ENCODE measurements at places on chromosomes 7 and 10.

GRCh38 chr10:61882621-61883370 is 18.7 kb upstream of the ARID5B start:
- no peak for DNase-seq

GRCh38 chr10:132179551-132180392 is 7.0 kb upstream of the DPYSL4 start:
- DNase-seq, result no peak

DNA sequence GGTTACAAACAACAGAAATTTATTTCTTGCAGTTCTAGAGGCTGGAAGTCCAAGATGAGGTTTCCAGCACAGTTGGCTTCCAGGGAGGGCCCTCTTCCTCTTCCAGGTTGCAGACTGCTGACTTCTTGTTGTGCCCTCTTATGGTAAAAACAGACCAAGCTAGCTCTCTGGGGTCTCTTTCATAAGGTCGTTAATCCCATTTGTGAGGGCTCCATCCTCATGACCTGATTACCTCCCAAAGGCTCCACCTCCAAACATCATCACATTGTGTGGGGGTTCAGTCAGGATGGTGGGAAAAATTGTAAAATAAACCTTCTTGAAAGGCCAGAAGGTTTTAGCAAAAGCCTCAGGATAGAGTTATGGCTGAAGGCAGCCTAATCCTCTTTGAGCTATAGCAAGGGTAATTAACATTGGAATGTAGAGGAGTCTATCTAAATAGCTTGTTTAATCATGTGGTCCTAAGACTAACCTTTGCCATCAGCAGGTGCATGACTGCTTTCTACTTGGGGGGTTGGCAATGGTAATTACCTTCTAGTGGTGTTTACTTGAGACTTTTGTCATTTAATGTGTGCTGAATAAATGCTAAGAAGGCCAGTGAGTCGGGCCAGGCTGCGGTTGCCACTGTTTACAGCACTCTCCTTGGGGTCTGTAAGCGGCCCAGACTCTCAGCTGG is 80.8 kb downstream of the PPP1R17 start:
- DNase-seq, result no peak

GRCh38 chr7:19090526-19090925 is 26.9 kb downstream of the TWIST1 start:
- no peak for DNase-seq

DNA sequence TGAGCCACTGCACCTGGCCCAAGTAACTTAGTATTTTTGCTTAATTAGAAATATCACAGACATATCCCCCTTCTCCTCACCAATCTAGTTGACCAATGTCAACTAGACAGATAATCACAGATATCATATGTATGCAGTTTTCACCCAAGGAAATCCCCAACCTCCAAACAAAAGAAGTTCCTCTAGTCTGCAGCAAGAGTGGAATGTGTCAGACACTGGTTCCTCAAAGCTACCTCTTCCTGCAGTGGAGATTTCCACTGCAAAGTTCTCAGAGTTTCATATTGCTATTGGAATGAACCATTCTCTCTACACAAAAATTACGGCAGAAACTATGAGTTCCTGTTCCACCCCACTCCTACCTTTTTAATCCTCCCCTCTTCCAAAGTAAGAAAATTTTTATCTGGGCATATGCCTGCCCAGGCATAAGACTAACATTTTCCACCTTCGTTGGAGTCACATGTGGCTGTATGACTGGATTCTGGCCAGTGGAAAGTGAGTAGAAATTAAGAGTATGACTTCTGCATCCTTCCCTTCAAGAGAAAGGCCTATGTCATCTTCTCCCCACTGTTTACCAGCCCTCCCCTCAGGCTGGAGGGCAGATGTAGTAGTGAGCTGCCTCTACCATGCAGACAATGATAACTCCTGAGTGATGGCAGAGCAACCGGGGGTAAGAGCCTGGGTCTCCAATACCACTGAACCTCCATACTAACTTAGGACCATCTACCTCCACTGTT is 103.0 kb downstream of the MYOF start:
- DNase-seq, result no peak

GRCh38 chr10:86200867-86201266 is 165.7 kb downstream of the GRID1 start:
- no peak for DNase-seq

DNA sequence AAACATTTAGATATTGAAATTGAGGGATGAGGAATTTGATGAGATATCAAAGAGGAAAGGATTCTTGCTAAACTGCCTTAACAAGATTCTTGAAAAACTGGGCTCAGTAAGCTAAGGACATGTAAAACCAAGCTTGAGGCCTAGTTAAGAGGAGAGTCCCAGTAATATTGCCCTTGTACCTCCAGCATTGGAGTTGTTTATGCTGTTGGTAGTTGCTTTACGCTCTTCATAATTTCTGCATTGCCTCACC is 156.1 kb upstream of the TRIM24 start:
- no peak for DNase-seq

DNA sequence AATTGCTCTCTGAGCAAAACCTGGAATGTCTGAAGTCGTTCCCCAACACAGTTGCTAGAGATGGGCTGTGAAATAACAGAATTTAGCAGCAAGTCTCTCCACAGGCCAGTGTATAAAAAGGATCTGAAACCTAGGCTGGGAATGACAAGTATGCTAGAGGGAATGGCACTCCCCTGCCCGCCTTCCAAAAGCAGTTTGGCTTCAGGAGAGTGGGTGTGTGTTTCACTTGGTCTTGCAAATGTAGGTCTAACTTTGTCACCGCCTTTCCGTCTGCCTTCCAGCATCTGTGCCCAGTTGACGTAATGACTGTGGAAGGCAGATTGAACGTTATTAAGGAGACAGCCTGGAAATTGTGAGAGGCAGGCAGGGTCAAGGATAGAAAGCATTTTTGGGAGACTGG is 18.0 kb upstream of the MTURN start:
- DNase-seq, result no peak

- DNase-seq, result no peak
These were observed 298.1 kb downstream of the TCERG1L start for GRCh38 chr10:131013281-131013912.

DNA sequence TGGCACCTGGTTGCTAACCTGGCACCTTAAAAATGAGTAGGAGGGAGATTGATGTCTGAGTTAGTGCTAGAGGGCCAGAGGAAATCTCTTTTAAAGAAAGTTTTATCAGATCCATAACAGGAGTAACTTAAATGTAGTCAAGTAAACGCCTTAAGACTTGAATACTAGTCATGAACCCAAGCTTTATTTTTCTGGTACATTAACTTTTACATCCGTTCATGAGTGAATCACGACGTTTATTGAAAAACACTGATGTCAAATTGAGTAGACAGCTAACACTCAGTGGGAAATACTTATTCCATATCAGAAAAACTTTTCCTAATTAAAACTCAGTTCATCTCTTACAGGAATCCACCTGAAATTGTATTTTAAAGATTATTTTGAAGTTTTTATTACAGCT is 6.9 kb upstream of the LAMB1 start:
- DNase-seq, result no peak

- peak; percentile 30 for DNase-seq
These were observed 9.1 kb upstream of the TMEM236 start for GRCh38 chr10:17742918-17743317.

- no peak for DNase-seq
These were observed 260.0 kb upstream of the NRP1 start for GRCh38 chr10:33594475-33594874.

GRCh38 chr7:14999331-14999730 is 96.8 kb upstream of the DGKB start:
- DNase-seq, result no peak

DNA sequence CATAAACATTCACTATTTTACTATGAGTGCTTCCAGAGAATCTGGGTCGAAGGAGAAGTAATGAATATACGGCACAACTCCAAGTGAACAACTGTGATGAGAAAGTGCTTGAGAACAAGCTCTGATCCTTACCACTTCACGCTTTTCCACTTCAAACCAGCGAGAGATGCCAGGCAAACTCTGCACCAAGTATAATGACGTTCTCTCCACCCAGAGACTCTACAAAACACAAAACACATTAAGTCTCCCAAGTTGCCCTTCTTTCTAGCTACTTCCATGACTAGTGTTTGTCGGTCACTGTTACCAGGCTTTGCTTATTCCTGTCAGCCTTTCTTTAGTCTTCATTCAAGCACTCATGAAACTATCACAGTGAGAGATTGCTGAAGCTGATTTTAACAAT is 193.1 kb upstream of the IMMP2L start:
- DNase-seq, result no peak

- DNase-seq, result no peak
These were observed 18.8 kb upstream of the HTR5A start for GRCh38 chr7:155051355-155051754.

DNA sequence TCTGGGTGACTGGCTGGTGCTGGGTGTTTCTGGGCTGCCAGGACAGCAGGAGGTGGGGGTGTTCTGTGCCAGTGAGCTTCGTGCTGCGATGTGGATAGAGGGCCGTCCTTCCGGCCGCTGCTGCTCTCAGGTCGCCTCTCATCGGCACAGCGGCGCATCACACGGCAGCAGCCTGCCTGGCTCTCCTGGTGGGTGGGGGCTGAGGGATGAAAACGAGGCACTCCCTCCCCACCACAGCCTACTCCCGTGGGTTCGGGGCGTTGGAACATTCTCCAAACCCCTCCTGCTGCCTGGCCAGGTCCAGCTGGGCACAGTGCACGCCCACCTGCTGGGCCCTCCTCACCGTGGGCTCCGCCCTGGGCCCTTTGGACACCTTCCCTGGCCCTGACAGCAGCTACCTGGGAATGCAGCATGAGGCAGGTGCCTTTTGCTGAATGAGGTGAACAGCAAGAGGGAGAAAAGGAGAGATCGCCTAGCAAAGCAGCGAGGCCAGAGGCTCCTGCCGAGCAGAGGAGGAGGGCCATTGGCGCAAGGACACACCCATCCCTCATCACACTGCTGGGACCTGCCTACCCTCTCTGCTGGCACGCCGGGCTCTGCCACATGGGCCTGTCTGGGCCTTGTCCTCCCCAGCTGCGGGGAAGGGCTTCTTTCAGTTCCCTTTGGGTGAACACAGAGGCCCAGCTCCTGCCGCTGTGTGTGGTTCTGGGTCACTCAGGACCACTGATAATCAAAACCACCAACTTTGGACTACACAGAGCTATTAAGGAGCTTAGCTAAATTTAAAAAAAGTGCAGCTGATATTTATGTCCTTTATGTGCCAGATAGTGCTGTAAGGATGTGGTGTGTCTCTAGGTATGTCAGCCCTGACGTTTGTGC is 33.4 kb downstream of the INPP5A start:
- DNase-seq, result no peak

GRCh38 chr7:1898628-1899185 is 228.6 kb downstream of the ELFN1 start:
- no peak for DNase-seq

DNA sequence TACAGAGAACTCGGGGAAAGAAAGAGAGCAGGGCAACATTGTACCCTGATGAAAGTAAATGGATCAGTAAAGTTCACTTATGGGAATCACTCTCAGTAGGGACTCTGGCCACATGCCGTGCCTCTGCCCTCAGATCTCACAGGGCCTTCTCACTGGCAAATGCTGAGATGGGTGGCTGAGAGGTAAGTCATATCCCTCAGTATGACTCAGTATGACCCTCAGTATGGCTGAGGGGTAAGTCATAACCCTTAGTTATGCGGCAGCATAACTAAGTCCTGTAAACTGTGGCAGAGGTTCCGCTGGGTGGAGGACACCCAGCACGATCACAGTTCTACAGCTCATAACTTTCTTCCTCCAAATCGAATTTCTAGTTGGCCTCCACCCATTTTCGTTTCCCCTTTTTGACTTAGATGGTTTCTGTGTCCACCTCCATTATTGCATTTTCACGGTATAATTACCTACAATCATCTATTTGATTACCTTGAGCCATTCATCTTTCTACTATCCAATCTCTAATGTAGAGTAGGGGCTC is 26.5 kb upstream of the WNT16 start:
- no peak for DNase-seq

- DNase-seq, result no peak
These were observed 2.8 kb downstream of the GIMAP5 start for GRCh38 chr7:150740053-150740452.

DNA sequence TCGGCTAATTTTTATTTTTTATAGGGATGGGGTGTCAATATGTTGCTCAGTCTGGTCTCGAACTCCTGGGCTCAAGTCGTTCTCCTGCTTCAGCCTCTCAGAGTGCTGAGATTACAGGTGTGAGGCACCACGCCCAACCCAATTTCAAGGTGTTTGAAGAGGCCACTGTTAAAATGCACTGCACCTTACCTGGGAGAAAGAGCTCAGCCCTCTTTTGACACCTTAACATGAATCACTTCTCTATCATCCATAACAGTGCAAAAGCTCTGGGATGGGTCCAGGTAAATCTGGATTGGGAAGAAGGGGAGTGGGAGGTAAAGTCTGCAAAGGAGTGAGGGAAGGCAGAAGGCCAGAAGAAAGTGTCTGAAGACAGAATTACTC is 557 bp upstream of the ZNF282 start:
- no peak for DNase-seq

- DNase-seq, result no peak
These were observed 36.0 kb downstream of the NRCAM start for GRCh38 chr7:108419961-108420908.

- no peak for DNase-seq
These were observed 416.5 kb downstream of the MAGI2 start for GRCh38 chr7:79037001-79037400.

GRCh38 chr10:86958901-86959736 is 720 bp downstream of the SNCG start:
- no peak for DNase-seq

DNA sequence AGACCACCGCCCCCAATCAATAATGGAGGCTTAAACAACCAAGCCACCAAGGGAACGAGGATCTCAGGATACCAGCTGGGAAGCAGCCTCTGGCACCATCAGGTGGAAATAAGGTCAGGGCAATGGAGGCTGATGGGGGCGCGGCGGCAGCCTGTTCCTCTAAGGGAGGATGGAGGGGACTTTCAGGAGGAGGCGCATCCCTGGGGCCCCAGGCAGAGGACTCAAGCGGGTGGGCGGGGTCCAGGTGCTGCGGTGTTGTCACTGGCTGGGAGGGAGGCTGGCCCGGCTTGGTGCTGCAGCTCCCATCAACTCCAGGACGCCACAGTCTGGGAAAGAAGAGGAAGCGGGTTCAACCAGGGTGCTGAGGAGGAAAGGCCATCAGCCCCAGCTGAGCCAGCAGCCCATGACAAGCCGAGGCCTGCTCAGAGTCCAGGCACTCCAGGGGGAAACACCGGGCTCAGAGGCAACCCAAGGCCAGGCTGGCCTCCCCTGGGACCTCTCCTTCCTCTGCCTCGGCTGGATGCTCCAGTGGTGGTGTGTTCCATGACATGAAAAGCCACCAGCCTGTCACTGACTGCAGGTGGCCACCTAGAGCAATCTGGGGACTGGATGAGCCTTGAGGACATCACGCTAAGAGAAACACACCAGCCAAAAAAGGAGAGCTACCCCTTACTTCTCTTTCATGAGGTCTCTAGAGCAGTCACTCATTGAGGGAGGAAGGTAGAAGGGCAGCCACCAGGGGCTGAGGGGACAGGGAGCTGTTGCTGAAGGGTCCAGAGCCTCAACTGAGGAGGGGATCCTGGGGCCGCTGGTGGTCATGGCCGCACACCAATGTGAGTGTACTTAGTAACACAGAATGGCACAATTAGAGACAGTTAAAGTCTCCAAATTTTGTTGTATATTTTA is 4.6 kb downstream of the GIGYF1 start:
- no peak for DNase-seq

GRCh38 chr7:114786455-114786854 is 135.4 kb upstream of the MDFIC start:
- DNase-seq, result no peak
